GM12892 (cell line): ENCODE measurements at places on chromosomes 7 and 10.

GRCh38 chr7:99404977-99405320 lies 3.4 kb downstream of the PDAP1 start:
- DNase-seq: no peak

GRCh38 chr10:3042589-3042988 lies 24.8 kb upstream of the PFKP start:
- DNase-seq: no peak

- DNase-seq: no peak
Measured at GRCh38 chr7:150388709-150389531, 9.8 kb downstream of the ZNF775 start.

DNA sequence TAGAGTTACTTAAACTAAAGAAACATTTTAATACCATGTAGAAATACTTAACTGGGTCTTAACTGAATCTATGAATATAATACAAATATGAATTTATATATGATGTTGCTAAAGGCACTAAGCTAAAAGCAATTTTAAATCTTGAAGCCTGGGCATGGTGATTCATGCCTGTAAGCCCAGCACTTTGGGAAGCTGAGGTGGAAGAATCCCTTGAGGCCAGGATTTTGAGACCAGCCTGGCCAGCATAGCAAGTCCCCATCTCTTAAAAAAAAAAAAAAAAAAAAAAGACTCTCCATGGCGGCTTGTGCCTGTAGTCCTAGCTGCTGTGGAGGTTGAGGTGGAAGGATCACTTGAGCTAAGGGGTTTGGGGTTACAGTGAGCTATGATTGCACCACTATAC lies 95.3 kb downstream of the CCSER2 start:
- no peak for DNase-seq

DNA sequence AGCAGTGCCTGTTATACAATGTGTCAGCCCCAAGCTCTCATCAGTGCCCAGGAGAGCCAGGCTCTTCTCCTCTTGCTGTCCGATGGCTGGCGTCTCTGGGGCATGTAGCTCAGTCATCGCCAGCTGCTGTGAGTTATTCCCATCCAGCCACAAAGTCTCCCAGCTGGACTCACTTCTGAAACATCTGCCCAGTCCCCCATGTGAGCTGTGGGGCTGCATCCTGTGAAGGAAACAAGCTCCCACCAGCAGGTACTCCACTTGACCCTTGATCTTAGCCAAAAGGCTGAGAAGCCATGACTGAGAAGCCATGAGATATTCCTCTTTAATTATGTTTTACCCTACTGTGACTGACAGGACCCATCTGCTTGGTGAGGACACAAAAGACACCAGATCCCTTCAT lies 212.7 kb upstream of the IGFBP3 start:
- no peak for DNase-seq

DNA sequence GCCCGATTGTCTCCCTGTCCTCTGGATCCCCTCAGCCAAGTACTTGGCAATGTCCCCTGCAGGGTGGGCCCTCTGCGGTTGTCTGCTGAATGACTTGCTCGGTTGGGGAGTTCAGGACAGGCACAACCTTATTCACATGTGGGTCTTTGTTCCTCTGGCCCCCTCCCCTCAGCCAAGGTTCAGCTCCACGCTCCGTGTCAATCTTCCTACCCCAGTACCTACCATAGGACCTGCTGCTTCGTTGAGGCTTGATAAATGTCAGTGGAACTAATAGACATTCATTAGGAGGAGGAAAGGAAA lies 7.1 kb downstream of the CPA5 start:
- DNase-seq: no peak

- no peak for DNase-seq
Measured at GRCh38 chr7:84941291-84941690, 245.6 kb downstream of the SEMA3D start.

GRCh38 chr7:47683485-47683898 lies 101.6 kb upstream of the TNS3 start:
- DNase-seq: no peak
